Islet precursor cell (in vitro differentiated cells): ENCODE measurements at places on chromosomes 12 and 14.

GRCh38 chr12:76531056-76531455 is 28.5 kb downstream of the OSBPL8 start:
- DNase-seq = no peak

- DNase-seq = no peak
These were observed 97.1 kb downstream of the ETNK1 start for GRCh38 chr12:22722081-22722480.

DNA sequence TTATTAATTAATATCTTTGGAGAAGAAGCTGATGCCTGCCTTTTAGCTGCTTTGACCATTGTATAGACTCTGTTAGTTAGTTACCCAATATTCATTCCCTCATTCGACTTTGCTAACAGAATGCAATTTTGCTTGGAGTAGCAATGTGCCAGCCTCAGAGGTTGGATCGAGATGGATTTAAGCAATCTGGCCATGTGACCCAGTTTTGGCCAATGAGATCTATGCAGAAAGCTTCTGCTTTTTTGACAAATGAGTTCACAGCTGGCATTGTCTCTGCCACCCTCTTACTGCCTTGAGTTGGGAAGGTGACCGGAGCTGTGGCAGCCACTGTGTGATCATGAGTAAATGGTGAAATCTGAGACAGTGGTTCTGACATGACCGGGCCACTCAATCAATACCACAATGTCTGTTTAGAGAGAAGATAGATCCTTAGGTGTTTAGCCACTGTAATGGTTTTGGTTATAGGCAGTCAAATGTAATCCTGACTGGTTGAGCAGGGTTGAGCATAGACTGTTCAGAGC is 74.9 kb upstream of the MED13L start:
- DNase-seq = no peak

- DNase-seq = no peak
These were observed 80.2 kb downstream of the BAZ1A start for GRCh38 chr14:34794941-34795340.

DNA sequence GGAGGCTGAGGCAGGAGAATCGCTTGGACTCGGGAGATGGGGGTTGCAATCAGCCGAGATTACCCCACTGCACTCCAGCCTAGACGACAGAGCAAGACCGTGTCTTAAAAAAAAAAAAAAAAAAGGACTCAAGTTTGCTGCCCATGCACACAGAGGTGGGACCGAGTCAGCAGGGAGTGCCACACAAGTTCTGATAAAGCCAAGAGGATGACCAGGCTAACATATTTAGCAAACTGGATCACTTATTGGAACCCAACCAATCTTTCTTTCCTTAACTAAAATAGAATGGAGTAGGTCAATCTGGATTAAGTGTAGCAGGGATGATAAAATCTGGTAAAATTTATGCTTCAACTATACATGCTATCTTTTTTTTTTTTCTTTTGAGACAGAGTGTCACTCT is 190.4 kb upstream of the FOXN3 start:
- no peak for DNase-seq

DNA sequence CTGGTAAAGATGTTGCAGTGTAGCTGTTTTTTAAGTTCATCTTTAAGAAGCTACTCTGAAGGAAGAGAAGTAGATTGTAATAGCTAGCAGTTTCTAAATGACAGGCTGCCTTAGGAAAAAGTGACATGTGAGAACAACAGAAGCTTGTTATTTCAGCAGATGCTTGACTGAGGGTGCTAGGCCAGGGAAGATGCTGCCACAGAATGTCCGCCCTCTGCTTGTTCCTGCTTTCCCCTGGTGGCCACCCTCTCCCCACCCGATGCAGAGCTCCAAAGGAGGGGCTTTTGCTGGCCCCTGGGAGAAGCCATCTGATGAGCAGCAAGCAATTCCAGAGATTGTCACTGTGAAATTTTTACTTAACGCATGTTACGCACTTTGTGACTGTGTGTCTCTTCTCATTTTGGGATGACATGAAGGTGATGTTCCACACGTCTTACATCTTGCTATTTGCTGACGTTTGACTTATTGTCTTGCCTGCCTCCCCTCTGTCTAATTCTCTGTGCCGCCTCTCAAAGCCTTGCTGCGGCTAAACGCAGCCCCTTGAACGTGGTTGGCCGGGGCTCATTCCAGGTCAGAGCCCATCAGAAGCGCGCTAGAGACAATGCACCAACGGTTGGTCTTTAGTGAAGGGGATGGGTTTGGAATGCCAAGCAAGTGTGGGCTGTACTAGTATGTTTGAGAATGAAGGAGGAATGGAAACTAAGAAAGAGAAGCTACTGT is 44.8 kb downstream of the WDR20 start:
- no peak for DNase-seq

- no peak for DNase-seq
These were observed 25.0 kb downstream of the ELK3 start for GRCh38 chr12:96218989-96219678.

DNA sequence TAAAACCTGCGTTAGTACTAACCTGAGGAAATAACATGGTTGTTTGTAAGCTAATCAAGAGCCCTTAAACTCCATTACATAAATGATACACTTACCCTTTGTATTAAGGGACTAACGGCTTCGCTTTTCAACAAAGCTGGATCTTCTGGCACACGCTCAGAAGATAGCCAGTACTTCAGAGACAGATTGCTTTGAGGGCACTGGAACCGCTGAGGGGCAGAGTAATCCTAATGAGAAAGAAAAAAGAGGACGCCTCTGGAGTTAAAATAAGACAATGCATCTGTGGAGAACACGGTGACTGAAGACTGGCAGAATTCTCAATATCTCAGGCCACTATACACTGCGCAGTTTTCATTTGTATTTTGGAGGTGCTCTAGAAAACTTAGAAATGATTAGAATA is 1.5 kb upstream of the KTN1 start:
- DNase-seq = no peak

- DNase-seq = no peak
These were observed 168.7 kb downstream of the PHLDA1 start for GRCh38 chr12:75862692-75863471.

- no peak for DNase-seq
These were observed 1.2 kb downstream of the NEK9 start for GRCh38 chr14:75125617-75126016.

GRCh38 chr12:107662484-107662883 is 23.1 kb upstream of the PWP1 start:
- DNase-seq = no peak

- no peak for DNase-seq
These were observed 239.5 kb upstream of the DCN start for GRCh38 chr12:91422127-91422526.

- DNase-seq = no peak
These were observed 25.4 kb downstream of the CCDC85C start for GRCh38 chr14:99578541-99579101.

GRCh38 chr14:57051633-57052032 is 217.1 kb downstream of the EXOC5 start:
- DNase-seq = no peak

GRCh38 chr12:49323524-49324097 is 556 bp downstream of the TROAP start:
- no peak for DNase-seq

DNA sequence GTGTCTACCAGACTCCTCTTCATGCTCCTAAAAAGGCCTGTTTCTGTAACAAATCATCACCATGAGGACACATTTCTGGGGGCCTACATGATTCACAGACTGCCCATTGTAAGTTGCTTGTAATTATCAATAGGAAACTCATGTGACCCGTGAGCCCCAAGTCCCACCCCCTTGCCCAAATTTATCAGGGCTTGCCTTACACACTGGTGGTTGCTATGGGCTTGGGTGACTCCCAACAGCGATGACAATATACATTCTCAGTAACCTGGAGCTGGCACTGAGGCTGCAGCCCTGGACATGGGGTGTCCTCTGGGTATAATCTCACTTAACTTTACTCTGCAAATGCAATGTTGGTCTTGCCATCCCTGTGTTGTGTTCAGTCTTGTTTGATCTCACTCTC is 149.2 kb downstream of the NRXN3 start:
- DNase-seq = no peak

- no peak for DNase-seq
These were observed 169.7 kb upstream of the NUDT4 start for GRCh38 chr12:93208011-93208410.

GRCh38 chr12:121632069-121632970 is 6.0 kb downstream of the ORAI1 start:
- no peak for DNase-seq

- DNase-seq = peak; percentile 81
These were observed 1.8 kb upstream of the FBXO21 start for GRCh38 chr12:117192057-117192456.

GRCh38 chr12:91785655-91786498 is 359.8 kb downstream of the BTG1 start:
- no peak for DNase-seq

DNA sequence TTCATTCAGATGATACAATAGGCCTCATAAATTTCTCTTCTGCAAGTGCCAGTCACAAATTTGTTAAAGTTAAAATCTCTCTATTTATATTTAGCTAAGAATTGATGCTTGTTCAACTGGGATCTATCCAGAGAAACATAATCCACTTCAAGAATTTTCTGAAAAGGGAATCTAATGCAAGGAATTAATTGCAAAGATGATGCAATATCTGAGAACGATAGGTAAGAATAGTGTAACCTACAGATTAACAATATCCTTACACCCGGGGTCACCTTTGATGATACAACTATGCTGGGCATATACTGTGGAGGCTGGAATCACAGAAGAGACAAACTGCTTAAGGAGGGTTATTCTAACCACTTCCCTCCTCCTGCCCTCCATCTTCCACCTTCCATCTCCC is 295.1 kb downstream of the FOXG1 start:
- no peak for DNase-seq

GRCh38 chr14:22978981-22979671 is 3.2 kb downstream of the AJUBA start:
- no peak for DNase-seq

GRCh38 chr12:132257955-132258490 is 71.4 kb downstream of the GALNT9 start:
- DNase-seq = no peak

DNA sequence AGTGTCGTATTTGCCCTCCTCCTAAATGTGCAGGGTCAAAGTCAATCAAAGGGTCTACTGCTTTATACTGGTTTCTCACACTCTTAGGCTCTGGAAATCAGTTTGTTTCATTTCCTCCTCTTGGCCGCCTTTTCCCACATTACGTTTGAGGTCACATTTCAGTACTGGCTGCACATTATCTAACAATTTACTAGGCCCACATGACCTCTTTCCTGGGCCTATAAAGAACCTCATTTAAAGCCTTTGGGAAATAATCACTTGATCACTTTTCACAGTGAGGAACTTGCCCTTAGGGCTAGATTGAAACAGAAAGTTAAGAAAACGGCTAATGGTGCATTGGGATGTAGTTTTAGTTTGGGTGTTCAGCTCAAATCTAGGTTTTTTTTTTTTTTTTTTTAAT is 497.5 kb downstream of the RERGL start:
- DNase-seq = no peak

- peak; percentile 34 for DNase-seq
These were observed 13.7 kb upstream of the AJUBA start for GRCh38 chr14:22995889-22996625.

DNA sequence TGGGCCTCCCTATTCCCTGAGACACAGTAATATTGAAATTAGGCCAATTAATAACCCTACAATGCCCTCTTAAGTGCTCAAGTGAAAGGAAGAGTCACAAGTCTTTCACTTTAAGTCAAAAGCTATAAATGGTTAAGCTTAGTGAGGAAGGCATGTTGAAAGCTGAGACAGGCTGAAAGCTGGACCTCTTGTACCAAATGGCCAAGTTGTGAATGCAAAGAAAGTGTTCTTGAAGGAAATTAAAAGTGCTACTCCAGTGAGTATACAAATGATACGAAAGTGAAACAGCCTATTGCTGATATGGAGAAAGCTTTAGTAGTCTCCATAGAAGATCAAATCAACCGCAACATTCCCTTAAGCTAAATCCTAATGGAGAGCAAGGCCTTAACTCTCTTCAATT is 140.8 kb downstream of the PTCSC3 start:
- no peak for DNase-seq

DNA sequence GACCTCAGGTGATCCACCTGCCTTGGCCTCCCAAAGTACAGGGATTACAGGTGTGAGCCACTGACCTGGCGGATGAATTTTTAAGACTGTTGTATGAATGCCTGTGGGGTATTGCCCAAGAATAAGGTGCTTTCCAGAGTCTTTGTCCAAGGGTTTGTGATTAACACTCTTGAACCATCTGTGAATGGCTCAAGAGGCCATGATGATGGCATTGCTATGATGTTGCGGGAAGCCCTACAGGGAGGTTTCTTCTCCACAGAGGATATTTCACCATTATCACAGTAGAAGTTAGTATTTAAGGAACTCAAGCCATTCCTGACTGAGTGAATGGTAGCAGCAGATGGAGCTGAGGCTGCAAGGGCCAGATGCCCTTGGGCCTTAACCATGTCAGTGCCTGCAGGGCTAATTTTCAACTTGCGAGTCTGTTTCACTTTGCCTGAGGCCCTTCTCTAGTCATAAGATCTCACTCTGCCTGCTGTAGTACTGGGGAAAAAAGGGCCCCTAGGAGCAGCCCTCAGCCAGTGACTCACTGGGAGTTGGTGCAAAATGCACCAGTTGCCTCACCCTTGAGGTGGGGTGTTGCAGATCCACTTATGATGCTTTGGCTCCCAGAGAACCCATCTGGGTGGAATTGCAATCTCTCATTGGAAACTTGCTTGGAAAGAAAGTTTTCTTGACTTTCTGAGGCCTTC is 108.6 kb upstream of the FLRT2 start:
- DNase-seq = peak; percentile 81

DNA sequence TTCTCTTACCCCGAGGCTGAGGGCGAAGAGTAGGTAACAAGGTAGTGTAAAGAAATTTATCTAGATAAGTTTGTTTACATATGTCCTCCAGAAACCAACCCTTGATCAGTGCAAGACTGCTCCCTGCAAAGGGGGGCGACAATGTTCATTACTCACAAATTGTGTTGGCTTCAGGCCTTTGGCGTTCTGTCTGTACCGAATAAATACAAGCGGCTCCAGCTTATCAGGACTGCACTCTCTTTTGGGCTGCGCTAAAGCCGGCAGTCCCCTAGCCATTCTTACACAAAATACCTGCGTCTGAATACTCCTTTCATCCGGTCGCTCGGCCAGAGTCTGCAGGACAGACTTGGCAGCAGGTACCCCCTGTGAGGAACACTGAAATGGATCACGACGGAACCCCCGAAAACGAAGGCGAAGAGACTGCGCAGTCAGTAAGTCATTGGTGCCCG is 116.4 kb downstream of the PPHLN1 start:
- no peak for DNase-seq

DNA sequence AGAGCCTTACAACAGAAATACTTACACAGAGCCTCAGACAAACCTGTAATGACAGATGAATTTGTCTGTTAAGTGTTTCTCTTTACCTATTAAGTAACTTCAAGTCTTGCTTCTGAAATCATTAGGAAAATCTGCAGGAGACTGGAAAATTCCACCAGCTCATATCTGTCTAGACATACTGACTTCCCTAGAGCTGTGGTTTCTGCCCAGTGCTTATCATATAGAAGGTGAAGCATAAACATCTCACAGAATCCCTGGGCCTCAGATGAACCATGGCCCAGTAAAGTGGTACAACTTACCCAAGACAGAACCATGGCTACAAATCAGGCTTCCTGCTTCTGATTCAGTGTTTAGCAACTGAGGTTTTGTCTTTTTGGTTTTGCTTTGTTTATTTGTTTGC is 91.6 kb downstream of the EGLN3 start:
- DNase-seq = no peak

- DNase-seq = no peak
These were observed 14.9 kb upstream of the FKBP11 start for GRCh38 chr12:48940181-48940580.
